ENCODE measurements at places on chromosomes 11 and 22.

DNA sequence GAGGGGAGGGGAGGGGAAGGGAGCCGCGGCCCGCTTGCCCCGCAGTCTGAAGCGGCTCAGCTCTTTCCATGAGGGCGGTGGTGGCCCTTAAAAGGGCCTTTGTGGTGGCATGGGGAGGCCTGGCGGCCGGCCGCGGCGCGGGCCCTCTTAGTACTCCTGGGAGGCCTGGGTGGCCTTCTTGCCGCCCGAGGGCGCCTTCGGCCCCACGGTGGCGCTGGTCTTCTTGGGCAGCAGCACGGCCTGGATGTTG, 6.9 kb downstream of the DPAGT1 start:
- DNase-seq: no peak

DNA sequence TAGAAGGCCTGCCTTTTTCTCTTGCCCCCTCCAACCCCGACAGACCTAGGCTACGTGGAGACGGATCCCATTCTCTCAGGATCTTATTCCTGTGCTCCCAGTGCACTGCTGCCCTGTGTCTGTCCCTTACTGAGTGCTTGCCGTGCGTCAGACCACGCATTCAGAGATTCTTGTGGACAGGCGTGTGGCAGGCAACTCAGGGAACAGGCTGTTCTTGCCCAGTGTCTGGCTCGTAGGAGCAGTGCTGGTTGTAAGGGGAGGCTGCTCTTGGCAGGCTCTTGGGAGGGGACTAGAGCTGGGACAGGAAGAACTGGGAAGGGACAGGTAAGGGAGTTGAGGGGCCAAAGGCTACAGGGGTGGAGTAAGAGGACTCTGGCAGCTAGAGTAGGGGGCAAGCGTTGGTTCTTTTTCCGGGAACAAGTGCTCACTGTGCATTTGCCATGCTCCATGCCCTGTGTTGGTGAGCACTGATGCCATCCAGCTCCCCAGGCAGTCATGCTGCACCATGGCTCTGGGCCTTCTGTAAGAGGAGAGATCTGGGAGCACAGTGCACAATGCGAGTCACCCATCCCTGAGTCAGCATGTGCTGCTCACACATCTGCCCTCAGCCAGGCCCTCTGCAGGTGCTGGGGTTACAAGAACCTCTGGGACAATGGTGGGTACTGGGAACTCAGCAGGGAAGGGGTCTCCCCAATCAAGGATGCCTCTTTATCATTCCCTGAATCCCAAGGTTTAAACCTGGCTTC, 119.1 kb downstream of the TBC1D22A start:
- no peak for DNase-seq

GRCh38 chr11:70778883-70779282, 380.6 kb downstream of the CTTN start:
- peak; percentile 26 for DNase-seq

DNA sequence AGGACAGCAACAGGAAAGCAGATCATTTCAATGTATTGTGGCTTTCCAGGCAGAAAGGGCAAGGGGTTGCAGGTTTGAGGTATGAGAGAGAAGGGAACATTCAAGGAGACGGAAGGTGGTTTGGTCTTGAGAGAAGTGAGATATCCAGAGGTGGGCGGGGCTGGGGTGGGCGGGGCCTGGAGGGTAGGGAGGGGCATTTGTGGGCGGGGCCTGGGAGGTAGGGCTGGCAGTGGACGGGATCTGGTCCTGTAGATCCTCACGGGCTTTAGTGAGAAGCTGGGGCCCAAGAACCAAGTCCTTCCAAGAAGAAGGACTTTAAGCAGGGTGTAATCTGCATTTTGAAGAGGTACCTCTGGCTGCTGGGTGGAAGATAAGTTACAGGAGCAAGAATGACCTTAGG, 199.2 kb downstream of the MN1 start:
- no peak for DNase-seq

DNA sequence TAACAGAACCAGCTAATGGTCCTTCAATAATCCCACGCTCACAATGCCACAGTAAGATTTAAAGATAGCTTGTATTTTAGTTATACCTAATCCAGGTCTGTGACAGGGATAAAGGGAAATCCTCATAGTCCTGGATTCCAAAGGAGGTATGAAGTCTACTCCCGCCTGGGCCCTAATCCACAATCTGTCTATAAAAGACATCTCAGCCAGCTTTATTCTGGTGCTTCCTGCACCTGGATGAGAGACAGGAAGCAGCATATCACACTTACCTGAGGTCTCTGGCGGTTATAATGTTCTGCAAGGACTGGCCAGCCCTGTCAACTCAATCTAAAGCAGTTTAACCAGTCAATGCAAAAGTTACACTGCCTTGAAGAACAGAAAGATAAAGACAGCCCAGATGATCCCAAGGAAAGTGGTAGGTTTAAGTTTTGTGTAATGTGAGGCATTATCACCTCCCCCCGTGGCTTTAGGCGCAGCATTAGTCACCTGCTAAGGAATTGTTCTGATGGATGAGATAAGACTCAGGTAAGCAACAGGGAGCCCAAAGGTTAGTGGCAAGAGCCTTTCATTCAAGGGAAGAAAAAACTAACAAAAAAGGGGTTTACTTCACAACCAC, 57.6 kb downstream of the PLEKHA7 start:
- no peak for DNase-seq

DNA sequence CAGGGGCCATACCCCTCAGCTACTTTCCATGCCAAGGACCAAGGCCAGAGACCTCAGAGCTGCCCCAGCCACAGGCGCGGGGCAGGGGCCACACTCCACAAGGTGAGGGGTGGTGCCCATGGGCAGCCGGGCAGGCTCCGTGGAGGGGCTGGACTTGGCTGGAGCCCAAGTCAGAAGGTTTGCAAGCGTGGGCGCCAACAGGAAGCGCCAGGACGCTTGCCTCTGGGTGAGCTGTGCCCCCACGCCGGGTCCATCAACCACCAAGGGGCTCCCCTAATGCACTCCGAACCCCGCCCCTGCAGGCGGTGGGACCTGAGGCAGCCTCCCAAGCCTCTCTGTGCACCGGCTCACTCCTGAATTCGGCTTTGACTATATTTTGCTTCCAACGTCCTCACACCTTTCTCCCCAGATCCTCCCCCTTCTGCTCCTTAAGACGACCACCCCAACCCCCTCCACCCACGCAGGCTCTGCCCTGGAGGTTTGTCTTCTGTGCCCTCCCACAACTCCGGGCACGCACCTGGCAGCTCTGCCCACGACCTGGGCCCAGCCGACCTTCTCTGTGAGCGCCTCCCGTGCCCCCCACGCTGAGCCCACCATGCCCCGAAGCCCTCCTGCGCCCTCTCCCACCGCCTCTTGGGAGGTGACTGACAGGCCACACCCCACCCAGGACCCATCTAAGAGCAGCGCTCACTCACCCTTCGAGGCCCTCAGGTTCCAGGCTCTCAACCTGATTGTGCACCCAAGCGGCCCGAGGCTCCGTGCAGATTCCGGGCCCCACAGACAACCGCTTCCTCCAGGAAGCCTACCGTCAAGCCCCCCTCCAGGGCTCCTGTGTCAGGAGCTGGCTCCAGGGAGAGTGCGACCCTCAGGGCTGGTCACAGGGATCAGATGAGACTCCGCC, 2.6 kb upstream of the PKP3 start:
- no peak for DNase-seq

DNA sequence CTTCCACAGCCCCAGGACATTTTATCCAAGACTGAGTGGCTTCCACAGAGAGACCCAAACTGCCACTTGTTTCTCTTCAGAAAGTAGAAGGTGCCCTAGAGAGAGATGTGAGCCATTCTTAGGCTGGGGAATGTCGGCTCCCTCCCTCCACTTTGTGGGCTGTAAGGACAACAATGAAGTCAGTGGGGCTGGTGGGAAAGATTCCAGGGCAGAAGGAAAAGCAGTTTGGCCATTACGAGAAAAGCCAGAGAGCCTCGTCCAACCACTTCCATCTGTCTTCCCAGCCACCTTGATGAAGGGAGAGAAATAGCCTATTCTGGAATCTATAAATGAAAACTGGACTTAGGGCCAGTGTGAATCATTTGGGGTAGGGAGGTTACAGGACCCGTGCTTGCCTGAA, 382.5 kb downstream of the NXPE2 start:
- no peak for DNase-seq

GRCh38 chr11:117588166-117588810, 208.7 kb downstream of the DSCAML1 start:
- DNase-seq: no peak

DNA sequence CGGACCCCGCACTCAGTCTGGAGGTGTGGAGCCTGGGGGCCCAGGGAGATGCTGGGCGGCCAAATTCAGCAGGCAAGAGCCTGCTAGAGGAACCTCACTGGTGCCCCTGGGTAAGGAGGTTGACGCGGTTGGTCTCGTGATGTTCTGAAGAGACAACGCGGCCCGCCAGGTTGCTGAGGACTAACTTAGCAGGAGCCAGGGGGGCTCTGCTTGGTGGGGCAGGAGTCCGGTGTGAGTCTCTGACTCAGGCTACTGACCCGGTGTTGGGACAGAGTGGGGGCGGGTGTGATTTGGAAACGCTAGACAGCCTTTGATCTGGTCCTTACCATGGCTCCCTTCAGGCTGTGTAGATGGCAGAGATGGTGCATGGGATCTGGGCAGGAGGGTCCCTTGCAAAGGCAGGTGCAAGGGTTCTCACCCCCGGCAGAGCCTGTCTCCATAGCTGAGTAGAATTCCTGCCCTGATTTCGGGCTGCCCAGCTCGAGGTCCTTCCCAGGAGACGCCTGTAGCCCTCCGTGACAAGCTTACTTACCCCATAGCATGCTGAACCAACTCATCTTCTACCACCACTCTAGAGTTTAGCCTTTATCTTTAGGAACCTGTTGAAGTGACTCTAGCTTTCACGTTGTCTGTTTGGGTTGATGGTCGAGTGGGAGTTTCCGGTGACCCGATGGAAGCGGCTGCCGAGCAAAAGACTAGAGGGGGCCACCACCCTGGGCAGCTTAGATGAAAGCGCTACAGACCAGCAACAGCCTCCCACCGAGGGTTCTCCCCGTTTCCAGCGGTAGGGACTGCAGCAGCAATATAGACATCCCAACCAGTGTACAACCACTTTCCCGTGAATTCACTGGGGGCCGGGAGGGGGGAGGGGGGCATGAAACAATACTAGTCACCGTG, 38.4 kb downstream of the KCNC1 start:
- no peak for DNase-seq

DNA sequence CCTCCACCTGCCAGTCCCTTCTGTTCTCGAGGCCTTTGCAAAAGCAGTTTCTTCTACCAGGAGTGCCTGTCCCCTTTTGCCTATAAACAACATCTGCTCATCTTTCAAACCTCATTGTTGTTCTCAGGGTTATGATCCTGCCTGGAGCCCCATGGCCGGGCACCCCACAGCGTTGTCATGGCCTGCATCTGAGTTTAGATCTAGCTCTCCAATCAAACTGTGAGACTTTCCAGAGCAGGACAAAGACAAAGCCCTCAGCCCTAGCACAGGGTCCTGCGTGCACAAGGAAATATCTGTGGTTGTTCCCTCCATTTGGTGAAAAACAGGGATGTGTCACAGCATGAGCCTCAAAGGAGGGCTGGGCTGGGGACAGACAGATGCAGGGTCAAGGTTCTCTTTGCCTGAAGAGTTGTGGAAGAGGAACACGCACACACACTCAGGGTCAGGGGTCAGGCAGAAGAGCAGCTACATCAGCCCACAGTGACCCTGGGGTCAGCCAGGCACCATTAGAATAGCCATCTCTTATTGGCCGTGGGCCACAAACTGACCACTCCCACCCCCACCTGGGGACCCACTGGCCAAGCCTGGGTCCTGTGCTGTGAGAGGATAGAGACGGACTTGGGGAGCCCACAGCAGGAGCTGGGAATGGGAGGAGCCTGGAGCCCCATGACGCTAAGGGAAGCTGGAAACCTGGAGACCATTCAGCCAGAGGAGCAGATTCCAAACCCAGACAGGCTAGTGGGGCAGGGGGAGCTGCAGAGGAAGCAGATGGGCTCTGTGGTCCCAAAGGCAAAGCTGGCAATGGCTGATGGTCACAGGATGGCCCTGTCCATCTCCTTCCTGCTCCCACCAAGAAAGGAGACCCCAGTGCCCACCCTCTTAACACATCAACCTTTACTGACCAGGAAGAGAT, 99.4 kb downstream of the PDE2A start:
- DNase-seq: no peak

DNA sequence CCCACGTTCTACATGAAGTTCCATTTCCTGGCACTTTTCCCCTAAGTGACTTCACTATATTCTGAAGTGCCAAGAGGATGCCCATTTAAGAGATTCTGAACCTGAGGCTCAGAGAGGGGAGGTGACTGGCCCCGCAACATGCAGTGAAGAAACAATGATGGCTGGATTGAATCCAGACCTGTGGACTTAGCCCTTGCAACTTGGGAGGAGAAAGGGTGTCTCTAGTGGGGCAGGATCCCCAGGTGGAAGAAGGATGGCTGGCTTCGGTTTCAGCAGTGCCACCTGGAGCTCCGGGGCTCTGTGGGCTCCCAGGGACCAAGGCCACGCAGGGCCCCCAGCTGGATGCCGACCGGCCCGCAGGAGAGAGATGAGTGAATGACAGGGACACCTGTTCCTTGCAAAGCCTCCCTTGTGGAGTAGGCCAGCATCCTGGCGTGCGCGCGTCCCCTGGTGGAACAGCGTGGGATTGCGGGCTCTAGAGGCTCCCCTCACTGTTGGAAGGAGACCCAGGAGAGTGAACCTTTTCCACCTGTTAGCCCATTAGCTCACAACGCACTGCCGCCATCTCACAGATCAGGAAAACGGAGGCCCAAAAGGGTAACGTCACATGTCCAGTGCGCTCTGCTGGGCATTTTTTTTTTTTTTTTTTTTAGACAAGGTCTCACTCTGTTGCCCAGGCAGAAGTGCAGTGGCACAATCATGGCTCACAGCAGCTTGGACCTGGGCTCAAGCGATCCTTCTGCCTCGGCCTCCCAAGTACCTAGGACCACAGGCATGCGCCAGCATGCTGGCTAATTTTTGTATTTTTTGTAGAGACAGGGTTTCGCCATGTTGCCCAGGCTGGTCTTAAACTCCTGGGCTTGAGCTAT, 104.7 kb downstream of the KIAA1671 start:
- peak; percentile 36 for DNase-seq

DNA sequence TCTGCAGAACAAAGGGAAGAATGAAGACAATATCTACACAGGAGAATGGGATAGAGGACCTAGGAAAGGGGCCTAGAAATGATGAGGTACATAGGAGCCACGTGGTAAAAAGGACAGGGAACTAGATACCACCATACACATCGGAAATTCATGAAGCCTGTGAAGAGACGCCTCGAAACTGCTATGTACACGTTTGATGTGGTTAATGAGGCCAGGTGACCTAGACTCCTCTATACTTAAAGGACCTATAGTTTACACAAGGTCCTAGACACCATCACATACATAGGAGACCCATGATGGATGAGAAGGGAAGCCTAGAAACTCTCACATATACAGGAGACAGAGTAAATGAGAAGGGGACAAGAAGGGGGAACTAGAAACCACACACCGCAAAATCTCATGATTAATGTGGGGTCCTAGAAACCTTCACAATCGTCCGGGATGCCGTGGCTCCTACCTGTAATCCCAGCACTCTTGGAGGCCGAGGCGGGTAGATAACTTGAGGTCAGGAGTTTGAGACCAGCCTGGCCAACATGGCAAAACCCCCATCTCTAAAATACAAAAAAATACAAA, 23.8 kb downstream of the RHBDD3 start:
- DNase-seq: no peak

- DNase-seq: no peak
These were observed 22.8 kb upstream of the TP53AIP1 start for GRCh38 chr11:128965485-128965884.

GRCh38 chr11:68928136-68928880, 24.6 kb downstream of the IGHMBP2 start:
- no peak for DNase-seq

GRCh38 chr11:75725547-75726320, 8.1 kb downstream of the MOGAT2 start:
- no peak for DNase-seq
